ENCODE measurements at places on chromosomes 11 and 22.

DNA sequence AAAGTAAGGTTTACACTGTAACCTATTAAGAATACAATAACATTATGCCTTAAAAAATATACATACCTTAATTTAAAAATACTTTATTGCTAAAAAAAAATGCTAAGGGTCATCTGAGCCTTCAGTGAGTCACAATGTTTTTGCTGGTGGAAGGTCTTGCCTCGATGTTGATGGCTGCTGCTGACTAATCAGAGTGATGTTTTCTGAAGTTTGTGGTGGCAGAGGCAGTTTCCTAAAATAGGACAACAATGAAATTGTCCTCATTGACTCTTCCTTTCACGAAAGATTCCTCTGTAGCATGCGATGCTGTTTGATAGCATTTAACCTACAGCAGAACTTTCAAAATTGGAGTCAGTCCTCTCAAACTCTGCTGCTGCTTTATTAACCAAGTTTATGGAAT, 97.6 kb downstream of the FAT3 start:
- peak; percentile 74 for DNase-seq

DNA sequence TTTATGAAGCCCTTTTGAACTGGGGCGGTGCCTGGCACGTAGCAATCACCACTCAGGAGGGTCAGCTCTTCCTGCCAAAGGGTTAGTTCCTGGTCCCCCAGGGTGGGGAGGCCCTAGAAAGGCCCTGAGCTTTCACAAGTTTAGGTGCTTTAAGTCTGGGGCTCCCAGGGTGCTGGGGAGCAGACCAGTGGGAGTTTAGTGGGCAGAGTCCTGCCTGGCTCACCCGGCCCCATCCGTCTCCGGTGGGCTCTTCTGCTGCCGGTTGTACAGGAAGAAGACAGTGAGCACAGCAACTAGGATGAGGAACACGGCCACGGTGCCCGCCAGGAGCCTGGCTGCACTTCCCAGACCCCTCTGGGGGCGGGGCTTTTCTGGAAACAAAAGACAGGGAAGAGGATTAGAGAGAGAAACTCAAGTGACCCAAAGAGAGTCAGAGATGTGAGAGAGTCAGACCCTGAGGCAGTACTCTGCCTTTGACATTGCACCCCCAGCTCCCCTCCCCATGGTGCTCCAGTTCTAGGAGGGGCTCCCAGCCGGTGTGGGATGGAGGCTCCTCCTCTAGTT, 89.3 kb downstream of the NECTIN1 start:
- no peak for DNase-seq

DNA sequence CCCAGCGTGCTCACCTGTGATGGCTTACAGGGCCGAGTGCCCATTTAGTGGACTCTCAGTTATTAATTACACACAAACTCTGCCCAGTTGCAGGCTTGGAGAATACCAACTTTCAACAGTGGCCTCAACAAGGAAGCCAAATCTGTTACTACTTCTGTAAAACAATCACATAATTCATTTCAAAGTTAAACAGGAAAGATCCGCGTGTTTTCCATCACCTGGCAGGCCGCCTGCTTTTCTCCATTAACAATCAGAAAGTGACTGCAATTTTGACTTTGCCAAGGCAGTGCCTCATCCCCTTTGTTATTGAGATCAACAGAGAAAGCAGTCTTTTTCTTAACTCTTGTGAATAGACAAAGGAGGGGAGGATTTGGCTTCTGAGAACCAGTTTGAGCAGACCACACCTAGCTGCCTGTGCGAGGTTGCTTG, 77.7 kb downstream of the BARX2 start:
- no peak for DNase-seq

- no peak for DNase-seq
Measured at GRCh38 chr22:49901457-49901856, 16.8 kb downstream of the ALG12 start.

DNA sequence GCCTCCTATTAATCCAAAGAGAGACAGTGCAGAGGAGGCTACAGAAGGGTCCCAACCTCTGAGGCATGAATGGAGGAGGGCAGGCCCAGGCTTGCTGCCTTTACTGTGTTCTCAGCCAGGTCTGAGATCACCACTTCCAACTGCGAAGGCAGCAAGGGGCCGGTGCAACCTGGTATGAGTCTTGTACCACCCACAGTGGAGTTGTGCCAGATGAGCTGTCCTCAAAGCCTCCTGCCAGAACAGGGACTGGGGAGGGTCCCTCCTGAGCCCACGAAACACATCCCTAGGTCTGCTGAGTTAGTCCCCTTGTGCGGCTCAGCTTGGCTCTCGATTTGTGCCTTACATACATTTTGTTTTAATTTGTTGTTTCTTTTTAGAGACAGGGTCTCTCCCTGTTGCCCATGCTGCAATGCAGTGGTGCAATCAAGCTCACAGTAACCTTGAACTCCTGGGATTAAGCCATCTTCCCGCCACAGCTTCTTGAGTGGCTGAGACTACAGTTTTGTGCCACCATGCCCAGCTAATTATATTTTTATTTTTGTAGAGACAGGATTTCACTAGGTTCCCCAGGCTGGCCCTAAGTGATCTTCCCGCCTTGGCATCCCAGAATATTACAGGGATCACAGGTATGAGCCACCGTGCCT, 9.3 kb downstream of the MIF start:
- no peak for DNase-seq

DNA sequence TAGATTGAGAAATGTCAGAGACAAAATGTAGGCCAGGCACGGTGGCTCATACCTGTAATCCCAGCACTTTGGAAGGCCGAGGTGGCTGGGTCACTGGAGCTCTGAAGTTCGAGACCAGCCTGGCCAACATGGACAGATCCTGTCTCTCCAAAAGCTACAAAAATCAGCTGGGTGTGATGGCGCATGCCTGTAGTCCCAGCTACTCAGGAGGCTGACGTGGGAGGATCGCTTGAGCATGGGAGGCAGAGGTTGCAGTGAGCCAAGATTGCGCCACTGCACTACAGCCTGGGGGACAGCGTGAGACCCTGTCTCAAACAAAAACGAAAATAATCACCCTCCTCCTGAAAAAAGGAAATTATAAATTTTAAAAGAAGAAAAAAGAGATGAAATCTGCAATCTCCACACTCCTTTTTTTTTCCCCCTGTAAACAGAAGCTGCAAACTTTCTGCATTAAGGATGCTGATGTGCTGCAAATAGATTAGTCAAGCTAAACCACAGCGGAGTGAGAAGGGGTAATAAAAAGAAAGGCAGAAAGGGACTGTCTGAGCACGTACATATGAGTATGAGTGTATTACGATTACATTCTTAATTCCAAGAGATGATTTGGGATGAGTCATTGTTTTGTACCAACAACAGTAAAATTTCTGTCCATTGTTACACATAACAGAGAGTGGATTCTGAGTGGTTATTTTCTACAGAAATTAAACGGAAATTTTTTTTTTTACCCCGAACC, 87.3 kb downstream of the SIK3 start:
- DNase-seq, result peak; percentile 93

GRCh38 chr22:38657045-38657909, 839 bp downstream of the CBY1 start:
- peak; percentile 36 for DNase-seq

DNA sequence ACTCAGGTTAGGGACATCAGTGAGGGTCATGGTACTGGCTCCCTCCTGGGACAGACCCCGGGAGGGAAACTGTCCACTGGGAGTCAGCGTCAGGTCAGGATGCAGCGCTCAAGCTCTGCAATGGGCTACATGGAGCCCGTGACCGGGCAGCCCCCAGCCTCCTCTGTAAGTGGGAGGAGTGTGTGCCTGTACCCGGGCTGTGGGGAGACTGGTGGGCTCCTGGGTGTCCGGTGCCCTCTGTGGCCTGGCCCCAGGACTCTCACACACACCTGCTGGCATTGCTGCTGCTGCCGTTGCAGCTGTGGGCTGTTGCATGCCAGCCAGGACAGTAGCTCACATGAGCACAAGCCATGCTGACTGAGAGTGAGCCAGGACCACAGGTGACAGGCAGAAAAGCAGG, 630.3 kb downstream of the TBC1D22A start:
- no peak for DNase-seq

DNA sequence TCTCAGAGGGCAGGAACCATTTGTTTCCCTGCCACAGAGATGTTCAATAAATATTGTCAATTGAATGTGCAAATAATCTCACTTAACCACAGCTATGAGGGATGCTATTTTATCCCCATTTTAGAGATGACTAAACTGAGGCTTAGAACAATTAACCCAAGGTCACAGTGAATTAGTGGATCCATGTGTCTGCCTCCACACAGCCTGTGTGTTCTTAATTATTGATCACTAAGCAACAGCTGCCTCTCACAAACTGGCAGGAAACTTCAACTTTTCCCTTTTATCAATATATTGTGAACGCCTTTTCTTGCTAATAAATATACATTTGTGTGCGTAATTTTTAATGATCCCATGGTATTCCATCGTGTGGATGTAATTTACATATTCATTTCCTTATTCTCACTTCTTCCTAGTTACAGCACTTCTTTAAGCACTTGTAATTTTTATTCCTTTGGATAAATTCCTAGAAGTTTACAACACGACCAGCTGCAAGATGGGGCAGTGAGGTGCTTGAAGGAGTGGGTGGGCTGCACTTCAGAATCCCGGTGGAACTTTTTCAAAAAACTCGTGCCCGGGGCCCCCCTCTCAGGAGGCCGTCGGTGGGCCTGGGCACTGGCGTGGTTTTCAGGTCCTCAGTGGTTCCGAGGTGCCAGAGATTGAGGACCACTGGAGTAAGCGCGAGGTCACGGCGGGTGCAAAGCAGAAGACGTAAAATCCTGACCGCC, 915 bp upstream of the SREBF2 start:
- no peak for DNase-seq

DNA sequence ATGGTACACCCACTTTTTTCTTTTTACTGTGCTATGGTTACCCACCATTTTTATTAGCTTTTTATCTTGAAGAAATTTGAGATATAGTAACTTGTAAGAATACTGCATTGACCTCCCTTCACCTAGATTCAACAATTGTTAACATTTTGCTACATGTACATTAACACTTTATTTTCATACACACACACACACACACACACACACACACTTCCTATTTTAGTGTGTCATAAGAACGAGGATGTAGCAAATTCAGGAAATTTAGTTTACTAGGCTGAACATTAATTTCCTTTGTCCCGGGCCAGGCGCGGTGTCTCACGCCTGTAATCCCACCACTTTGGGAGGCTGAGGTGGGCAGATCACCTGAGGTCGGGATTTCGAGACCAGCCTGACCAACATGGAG, 1.1 kb upstream of the ATP6V1E1 start:
- no peak for DNase-seq

- DNase-seq, result peak; percentile 78
Measured at GRCh38 chr11:706957-707816, 1.2 kb downstream of the EPS8L2 start.

DNA sequence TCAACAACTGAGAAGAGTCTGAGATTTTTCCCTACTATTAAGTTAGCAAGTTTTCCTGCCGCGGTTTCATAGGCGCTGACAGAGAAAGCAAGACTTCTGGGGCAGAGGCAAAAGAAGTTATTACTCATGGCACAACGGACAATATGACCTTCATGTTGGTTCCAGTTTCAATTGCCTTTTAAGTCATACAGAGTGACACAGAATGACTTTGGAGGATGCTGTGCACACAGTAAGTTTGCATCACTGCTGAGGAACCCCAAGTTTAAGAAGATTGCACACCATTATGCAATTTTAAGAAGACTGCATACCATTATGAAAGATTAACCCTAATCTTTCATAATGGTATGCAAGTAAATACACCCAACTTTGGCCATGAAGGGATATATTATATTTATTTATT, 626.5 kb upstream of the CHORDC1 start:
- DNase-seq, result no peak

- DNase-seq, result peak; percentile 50
Measured at GRCh38 chr22:19523240-19524169, 705 bp downstream of the CLDN5 start.

DNA sequence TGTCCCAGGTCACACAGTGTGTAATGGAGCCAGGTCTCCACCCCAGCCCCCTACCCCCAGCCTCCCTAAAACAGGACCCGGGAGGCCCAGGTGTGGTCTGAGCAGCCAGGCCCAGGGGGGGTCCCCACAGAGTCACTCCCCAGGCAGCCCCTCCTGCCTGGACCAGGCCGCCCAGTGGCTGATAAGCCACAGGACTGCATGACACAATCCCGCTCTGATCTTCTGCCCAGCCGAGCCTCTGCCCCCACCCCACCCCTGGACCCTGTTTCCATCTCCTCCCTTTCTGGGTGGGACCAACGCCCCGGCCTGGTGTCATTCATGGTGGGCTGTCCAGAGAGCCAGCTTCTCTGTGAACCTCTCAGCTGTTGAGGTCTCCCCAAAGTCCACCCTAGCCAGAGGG, 7.8 kb upstream of the LIF start:
- DNase-seq, result no peak

- DNase-seq, result no peak
Measured at GRCh38 chr11:66600631-66601233, 7.7 kb downstream of the CCS start.

DNA sequence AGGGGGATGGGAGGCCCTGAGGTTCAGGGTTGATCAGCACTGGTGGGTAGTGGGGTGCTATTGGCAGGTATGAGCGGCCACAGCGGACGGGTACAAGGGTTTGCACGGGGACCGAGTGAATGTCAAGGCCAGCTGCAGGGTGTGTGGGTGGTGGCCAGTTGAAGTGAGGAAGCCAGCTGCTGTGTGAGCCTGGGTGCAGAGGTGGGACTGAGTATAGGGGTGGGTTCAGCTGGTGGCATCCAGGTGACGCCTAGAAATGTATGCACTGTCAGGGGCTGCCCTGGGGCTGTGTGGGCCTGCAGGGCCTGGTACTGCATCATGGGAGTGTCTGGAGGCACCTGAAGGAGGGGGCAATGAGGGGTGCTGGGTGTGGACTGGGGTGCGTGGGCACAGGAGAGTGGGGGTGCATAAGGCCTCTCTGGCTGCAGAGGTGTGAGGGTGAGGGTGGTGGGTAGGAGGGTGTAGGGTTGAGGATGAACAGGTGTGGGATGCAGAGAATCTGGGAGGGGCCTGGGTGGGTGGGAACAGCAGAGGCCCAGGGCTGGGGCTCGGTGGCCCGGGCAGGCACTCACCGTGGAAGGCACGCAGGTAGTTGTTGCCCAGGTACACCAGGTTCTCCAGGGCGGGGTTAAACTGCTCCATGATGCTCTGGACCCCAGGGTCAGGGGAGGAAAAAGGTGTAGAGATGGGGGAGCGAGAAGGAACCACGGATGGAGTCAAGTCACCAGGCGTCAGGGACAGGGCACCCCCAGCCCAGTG, 1.7 kb downstream of the BAIAP2L2 start:
- DNase-seq, result no peak

DNA sequence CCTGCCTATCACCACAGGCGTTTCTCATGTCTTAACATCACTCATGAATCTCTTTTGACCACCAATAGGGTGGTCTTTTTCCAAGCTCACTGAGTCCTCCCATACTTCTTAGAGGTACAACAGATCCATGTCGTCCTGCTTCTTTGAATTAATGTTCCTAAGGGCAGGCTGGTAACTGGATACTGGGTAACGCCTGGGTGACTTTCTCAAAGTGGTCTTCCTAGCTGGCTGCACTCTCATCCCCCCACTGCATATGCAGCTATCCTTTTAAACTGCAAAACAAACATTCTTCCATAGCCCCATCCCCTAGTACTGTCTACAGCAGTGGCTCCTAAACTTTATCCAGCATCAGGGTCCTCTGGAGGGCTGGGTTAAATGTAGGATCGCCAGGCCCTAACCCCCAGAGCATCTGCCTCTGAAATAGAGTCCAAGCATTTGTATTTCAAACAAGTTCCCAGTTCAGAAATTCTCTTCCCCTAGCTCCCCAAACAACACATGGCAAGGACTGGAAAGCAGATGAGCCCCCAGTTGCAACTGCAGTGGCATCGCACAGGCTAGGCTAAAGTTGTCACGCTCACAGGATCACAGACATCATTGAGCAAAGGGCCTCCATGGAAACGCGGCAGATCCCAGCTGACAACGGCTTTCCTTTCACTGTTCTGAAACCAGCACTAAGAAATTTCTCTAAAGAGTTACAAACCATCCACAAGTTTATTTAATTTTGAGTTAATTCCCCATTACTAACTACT, 204.9 kb downstream of the LARGE1 start:
- DNase-seq, result no peak
